ENCODE measurements at places on chromosomes 3 and 15. TPM values are rescaled to one million over a fixed set of nuclear protein-coding genes. Genes with fewer than 3 reads are reported as not detected.

DNA sequence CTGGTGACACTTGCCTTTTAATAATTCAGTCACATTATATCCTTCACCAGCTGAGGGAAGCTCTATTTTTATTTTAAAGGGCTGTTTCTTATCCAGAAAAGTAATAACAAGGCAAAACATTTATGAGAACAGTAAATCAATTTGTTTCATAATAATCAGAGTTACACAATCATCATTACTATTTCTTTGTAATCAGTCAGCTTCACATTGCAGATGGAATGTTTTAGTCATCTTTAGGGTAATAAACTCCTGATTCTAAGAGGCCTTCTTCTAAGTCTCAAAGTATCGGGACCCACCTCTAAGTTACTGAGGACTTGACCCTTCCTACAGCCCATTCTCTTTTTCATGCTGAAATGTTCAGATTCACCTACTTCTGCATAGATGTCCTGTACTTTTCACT is 298.3 kb upstream of the TGFBR2 start:
- DNase-seq: no peak

DNA sequence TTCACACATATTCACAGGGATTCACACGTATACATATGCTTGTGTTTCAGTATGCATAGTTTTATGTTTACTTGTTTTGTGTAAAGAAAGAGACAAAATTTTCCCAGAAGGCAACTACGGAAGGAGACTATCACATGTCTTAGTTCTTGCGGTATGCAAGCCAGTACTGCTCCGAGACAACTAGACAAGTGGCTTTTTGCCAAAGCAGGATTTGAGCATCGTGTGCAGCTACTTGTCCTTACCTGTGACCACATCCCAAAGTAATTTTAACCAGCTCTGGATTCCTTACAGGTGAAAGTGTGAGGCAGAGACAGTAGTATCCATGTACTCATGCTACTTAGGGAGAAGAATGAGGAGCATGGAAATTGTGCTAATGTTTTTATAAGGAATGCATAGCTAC is 591.4 kb upstream of the NR2F2 start:
- no peak for DNase-seq

The SEC22A gene
- total RNA-seq: 19.6 TPM

The INSYN1 gene
- total RNA-seq: not detected

The MAPKBP1 gene
- 16.1 TPM for total RNA-seq
